Foreskin keratinocyte (primary cell): ENCODE measurements at places on chromosomes 13 and 19. TPM values are rescaled to one million over a fixed set of nuclear protein-coding genes. Genes with fewer than 3 reads are reported as not detected.

CBARP gene
- 3.0 and 3.1 TPM in 2 replicates for total RNA-seq

GNA15 gene
- total RNA-seq = 114 and 130 TPM in 2 replicates

ADGRE2 gene
- 0.63 and 1.4 TPM in 2 replicates for total RNA-seq

CD177 gene
- 0.24 and 0.53 TPM in 2 replicates for total RNA-seq

ZNF383 gene
- total RNA-seq = 3.8 and 4.9 TPM in 2 replicates

DNA sequence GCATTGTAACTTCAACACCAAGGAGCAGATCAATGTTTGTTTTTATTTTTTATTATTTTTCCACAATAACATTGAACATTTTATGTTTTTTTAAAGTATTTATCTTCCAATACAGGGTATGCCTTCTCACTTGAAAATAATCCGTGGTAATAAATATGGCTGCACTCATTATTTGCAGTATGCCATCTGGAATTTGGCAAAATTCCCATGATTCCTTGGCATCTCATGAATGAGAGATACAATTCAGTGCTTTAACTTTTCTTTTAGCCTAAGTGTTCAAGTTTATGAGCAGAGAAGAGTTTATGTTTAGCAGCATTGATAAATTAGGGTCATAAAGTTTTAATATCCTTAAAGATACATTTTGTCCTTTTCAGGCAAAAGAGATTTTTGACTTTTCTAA, 1109.6 kb upstream of the ATXN8OS start:
- DNase-seq = no peak

- DNase-seq = no peak
These were observed 77.1 kb downstream of the SACS start for GRCh38 chr13:23356368-23356767.

DNA sequence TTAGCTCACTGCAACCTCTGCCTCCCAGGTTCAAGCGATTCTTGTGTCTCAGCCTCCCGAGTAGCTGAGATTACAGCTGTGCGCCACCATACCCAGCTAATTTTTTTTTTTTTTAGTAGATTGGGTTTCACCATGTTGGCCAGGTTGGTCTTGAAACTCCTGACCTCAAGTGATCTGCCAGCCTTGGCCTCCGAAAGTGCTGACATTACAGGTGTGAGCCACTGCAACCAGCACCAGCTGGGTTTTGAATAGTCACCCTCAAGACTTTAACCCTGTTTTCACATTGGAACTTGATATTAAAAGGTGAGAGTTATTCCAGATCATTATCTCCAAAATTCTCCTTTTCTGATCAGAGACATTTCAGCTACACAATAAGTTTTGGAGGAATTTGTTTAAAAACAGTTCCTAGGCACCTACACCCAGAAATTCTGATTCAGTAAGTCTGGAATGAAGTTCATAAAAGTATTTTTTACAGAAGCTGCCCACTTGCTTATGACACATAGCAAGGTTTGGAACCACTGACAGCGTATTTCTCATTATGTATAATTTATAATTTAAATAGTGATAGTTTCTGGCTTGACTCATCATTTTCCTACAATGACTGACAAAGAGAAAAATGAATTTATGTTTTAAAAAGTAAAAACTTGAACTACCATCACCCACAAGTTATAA, 417.3 kb downstream of the DIAPH3 start:
- peak; percentile 63 for DNase-seq

- DNase-seq = no peak
These were observed 7.6 kb downstream of the ZNF737 start for GRCh38 chr19:20558011-20558410.

DNA sequence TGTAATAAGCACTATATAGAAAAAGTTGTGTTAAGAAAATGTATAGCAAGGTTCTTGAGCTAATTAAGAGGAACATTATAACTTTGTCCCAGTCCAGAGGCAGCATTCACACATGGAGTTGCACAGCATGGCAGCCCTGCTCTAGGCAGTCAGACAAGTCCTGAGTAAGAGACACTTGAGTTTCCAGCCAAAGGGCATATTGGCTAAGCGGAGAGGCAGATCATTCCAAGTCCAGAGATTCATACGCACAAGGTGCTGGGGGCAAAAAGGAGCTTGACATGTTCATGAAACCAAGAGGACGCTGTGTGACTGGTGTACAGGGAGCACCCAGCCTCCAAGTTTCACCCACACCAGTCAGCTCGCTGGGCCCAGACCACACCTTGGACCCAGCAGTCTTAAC, 232.6 kb upstream of the IPO5 start:
- peak; percentile 5 for DNase-seq

DNA sequence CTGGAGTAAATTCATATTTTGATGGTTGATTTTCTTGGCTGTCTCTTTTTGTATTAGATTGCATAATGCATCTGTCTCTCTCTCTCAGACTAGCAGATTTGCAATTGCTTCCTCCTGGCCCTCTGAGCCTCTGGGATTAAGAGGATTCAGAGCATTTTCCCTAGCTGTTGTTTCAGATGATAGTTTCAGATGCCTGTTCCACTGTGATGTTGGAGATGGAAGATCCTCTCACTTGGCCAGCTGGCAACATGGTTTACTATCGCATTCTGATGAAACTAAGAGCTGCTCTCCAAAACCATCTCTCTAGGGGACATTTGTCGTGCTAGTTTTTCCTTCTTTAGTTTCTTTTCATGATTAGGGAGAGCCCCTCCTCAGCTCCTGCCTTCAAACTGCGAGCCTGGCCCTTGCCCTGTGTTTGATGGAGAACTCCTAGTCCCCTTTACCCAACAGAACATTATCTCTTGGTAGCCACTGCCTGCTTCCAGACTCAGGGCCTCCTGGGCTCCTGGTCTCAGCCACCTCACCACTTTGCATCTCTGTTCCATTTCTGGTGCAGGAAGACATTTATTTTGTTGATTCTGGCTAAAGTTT, 244.6 kb downstream of the B3GLCT start:
- DNase-seq = no peak

- no peak for DNase-seq
These were observed 8.5 kb upstream of the CEACAM7 start for GRCh38 chr19:41696402-41697197.

DNA sequence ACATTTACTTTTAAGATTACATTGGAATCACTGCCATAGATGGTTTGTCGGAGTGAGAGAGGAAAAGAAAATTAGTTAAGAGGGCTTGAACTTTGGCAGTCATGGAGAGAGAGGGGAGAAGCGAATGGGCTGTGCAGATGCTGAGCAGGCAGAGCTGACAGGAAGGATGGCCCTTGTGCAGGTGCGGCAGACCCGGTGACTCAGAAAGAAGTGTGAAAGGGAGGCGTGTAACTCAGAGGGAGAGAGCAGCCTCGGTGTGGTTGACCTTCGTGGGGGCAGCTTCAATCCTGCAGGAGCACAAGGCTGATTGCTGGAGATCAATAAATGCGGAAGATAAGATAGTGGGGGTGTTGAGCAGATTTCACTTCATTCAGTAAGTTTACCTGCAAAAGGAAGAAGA, 76.9 kb downstream of the TNFSF13B start:
- DNase-seq = no peak

GRCh38 chr13:107202371-107203023, 634.6 kb upstream of the ARGLU1 start:
- peak; percentile 15 for DNase-seq

DNA sequence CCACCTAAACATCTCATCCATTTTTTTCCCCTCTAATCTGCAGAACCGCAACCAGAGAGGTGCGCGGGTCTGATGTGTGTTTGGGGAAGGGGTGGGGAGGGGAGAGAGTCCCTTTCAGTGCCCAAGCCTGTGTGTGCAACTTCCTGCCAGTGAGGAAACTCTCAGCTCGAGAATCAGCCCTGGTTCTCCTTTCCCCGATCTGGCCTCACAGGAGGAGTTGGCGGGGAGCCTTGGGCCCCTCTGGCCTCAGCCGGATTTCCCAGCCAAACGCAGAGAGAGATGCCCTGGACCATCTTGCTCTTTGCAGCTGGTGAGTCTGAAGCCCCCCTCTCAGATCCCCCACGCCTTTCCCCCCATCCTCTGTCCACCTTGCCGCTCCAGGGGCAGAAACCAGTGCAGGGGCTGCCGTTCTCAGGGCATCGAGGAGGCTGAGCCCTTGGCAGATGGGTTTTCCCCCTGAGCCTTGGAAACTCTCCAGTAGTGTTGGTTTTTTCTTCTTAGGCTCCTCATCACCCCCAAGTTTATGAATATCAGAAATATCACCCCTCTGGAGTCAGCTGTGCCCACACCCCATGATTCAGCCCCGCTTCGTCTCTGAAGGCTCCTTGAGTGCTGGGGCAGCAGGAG, at the start of gene C19orf38:
Gene C19orf38 (plus strand): TSS at position 186 of the 627 bp plus-strand sequence. CDS start 94 bp downstream, at position 280.
- no peak for DNase-seq

- no peak for DNase-seq
These were observed 101.4 kb upstream of the GPR12 start for GRCh38 chr13:26861941-26862340.
